ENCODE measurements at places on chromosomes 16 and 17.

DNA sequence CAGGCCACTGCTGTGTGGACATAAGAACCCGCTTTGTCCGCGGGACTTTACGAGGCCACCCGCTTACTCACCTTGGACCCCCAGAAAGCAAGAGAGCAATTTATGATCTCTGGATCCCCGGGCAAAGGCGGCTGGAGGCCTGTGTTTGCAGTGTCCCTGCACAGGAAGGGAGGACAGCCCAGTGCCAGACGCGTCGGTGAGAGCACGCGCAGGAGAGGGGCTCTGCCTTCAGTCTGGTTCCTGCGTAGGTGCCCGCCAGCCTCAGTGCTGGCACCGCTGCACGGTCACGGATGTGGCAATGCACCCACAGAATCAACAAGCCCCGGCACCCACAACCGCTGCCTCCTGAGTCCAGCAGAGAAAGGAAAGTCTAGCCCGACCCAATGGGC, 248.4 kb downstream of the C16orf95 start:
- DNase-seq, result no peak

DNA sequence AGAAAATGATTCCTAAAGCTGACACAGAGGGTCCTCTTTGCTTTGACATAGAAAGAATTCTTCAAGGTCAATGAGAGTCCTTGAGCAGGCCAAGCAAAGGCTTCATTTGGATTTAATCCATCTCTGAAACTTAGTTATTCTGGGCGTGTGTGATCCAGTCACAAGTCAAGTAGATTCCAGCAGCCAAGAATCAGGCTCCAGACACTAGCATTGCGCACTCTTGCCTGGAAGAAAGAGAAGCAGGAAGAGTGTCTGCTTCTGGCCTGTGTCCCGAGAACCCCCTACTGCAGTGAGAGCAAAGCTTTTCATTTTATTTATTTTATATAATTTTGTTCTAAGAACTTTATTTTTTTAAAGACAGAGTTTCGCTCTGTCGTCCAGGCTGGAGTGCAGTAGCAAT, 88.2 kb upstream of the CACNG5 start:
- DNase-seq, result no peak

- DNase-seq, result peak; percentile 16
Measured at GRCh38 chr16:79988721-79989220, 388.2 kb upstream of the MAF start.

DNA sequence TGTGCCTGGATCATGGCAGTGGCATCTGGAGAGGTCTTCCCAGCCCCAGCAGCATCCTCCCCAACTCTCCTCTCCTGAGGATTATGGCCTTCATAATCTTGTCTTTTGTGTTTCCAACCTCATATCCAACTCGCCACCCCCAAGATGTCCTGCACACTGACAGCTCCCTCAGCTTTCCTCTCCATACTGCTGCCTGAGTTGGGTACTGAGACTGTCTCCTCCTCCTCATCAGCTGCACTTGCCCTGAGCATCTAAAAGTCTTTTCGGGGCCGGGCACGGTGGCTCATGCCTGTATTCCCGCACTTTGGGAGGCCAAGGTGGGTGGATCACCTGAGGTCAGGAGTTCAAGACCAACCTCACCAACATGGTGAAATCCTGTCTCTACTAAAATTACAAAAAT, 2.0 kb downstream of the CD300LB start:
- DNase-seq, result no peak

DNA sequence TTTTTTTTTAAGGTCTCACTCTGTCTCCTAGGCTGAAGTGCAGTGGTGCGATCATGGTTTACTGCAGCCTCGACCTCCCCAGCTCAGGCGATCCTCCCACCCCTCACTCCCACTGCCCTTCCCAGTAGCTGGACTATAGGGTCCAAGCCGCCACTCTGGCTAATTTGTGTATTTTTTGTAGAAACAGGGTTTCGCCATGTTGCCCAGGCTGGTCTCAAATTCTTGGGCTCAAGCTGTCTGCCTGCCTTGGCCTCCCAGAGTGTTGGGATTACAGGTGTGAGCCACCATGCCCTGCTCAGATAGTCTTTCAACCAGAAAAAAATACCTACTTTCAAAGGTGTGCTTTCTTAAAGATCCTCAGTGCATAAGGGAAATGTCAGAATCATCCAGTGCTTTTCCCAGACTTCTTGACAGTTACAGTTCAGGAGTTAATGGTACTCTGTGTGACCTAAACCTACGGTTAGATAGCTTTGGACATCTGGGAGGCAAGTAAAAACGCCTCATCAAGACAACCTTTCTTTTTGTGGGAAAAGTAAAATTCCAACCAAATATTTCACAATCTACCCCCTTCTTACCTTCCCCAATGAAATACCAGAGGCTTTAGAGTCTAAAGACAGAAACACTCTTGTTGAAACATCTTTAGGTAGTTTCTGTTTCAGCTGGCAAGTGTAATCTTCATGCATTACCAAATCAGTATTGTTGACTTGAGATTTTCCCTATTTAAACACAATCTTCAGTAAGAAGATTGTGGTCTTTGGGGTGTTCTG, 6.8 kb downstream of the RSPRY1 start:
- DNase-seq, result peak; percentile 76

DNA sequence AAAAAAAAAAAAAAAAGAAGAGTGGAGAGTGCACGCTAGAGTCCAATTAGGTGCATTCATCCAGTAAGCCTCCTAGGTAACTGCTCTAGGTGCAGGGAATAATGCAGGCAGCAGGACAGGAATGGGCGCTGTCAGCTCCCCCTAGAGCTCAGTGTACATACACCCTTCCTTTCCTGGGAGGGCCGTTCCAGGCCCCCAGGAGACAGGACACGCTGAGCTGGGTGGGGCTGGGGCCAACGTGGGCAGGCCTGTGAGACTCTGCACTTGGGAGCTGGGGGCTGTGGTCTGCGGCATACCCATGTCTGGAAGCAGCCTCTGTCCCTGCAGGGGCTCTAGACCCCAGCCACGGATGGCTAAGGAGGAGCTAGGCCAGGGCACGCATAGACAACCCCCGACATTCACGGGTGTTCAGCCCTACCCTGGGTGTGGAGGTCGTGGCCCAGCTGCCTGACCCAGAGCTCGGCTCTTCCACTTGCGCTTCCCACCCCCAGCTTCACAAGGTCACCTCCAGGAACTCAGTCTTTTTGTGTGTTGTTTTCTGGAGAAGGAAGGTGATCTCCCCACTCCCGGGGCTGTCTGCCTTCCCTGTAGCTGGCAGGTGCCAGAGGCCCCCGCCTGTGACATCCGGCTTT, 1.0 kb upstream of the ANTKMT start:
- no peak for DNase-seq

DNA sequence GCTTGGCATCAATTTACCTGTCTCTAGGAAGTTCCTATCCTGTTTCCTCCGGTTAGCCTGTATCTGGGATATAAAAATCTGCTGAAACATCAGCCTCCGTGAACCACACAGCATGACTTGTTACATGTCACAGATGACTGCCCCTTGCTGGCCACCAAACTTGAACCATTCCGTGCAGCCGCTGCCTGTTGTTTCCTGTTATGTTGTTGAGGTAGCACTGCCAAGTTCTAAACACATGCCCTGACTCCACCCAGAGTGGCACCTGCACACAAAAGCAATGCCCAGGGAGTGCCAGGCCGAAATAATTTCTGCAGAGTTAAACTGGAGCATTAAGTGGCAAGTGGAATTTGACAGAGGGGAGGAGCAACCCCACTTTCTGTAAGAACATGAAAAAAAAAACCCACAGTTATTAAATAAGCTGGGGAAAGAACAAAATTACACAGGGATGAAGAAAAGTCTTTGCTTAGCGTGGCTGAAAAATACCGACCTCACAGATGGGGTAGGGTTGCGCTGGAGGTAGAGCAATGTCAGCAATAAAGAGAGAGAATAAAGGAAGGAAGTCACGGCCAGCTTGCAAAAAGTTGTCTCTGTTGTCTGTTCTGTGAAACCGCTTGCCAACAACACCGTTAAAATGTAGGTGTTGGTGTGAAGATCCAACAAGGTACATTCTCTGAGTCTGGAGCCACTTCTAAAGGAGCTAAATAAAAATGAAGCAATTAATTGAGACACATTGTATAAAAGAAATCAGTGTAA, 174.6 kb upstream of the CDH13 start:
- DNase-seq, result no peak

GRCh38 chr16:668519-669171, 713 bp downstream of the RHOT2 start:
- DNase-seq, result no peak

DNA sequence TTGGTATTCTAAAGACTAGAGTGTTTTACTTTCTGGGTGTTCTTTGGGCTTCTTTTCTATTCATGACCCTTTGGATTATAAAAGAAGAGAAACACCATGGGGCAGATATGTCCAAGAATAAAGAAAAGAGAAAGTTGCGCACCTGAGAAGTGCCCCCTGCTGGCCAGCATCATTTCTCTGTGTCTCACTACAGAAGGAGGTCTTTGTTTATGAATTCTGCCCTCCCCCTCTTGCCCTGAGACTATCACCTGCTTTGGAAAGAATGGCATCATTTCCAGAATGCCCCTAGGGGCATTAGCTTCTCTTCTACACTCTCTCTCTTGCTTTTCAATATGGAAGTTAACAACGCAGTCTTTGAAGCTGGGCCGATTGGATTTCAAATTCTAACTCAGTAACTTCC, 45.0 kb downstream of the CDH13 start:
- no peak for DNase-seq

GRCh38 chr17:35210741-35211140, 16.5 kb upstream of the SLC35G3 start:
- DNase-seq, result no peak

DNA sequence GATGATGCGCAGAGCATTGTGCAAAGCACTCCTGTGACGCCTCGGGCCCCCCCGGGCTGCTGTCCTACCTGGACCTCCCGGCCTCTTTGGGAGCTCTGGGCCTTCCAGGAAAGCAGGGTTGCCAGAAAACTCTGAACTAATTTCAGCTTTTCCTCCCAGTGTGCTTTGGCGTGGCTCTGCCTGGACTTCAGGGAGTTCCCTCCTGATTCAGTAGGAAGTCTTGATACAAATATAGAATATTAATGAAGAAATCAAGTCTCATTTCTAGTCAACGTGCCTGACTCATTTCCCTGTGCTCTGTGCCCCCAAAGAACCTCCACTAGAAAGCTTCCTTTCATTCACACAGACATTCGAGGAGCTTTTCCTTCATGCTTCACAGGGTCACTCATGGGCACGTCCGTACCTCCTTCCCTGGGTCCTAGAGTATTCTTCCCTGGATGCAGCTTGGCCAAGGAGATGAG, 84.0 kb upstream of the NOL11 start:
- DNase-seq, result no peak

DNA sequence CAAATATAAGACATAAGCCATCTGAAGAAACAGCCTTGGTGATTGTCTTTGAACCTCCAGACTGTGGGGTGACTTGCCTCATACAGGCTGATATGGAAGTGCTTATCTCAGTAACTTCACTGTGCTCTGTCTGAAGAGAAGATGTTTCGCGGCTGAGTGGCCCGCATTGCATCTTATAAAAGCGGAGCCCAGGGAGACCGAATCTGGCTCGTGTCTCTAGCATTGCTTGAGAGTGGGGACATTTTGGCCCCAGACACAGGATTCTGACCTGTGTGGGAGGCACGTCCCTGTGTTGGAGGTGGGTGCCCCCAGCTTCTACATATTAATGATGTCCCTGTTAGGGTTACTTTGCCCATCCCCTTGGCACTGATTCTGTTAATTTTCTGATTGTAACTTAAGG, 66.4 kb downstream of the METRNL start:
- DNase-seq, result no peak

DNA sequence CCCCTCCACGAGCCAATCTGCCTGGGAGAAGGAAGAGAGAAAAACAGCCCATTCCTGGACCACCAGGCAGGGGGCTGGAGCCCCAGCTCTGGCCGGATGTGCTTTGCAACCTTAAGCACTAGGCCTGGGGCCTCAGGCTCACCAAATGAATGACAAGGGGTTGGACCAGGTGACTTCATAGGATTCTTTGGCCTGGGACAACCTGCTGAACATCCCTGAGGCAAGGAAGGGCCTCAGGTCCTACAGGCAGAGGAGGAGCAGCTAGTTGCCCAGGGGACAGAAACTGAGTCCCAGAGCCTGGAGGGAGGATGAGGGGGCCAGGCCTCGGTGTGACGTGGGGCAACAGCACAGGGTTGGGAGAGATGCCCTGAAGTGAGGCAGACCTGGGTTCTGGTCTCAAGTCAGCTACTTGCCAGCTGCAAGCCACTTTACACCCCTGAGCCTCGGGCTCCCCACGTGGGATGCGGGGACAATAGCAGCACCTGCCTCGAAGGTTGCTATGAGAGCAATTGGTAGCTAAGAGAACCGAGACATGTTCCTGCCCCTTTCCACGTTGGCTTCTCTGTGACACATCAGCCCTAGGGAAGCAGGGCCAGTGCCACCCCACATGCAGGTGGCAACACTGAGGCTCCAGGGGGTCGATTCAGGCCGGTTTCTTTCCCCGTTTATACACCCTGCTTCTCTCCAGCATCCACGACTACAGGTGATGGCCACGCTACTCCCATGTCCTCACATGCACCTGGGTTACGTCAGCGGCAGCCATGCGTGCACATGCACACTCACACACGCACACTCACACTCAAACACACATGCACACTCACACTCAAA, 42.6 kb downstream of the CFAP20 start:
- DNase-seq, result no peak

DNA sequence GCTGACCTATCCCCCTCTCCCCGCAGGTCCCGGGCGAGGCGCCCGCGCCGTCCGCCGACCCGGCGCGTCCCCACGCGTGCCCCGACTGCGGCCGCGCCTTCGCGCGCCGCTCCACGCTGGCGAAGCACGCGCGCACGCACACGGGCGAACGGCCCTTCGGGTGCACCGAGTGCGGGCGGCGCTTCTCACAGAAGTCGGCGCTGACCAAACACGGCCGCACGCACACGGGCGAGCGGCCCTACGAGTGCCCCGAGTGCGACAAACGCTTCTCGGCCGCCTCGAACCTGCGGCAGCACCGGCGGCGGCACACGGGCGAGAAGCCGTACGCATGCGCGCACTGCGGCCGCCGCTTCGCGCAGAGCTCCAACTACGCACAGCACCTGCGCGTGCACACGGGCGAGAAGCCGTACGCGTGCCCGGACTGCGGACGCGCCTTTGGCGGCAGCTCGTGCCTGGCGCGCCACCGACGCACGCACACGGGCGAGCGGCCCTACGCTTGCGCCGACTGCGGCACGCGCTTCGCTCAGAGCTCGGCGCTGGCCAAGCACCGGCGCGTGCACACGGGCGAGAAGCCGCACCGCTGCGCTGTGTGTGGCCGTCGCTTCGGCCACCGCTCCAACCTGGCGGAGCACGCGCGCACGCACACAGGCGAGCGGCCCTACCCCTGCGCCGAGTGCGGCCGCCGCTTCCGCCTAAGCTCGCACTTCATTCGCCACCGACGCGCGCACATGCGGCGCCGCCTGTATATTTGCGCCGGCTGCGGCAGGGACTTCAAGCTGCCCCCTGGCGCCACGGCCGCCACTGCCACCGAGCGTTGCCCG, 10.3 kb downstream of the ZNF771 start:
- peak; percentile 88 for DNase-seq

DNA sequence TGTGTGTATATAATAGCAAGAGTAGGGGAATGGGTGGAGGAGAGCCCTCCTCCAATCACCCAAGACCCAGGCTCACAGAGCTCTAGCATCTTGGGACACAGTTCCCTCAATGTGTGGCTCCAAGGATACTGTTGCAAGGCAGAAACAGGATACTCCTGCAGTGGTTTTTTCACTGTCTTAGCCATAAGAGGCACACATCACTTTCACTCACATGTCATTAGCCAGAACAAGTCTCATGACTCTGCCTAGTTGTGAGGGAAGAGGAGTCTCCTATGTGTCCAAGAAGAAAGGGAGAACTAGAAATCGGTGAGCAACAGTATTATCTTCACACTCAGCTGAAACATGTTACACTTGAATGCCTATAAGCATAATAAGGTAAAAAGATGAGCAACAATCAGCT, 11.1 kb upstream of the NUDT7 start:
- no peak for DNase-seq

- DNase-seq, result no peak
Measured at GRCh38 chr16:23155445-23156049, 6.3 kb upstream of the USP31 start.

Measured in astrocyte (in vitro differentiated cells and primary cell).